ENCODE measurements at places on chromosomes 1 and 21. TPM values are rescaled to one million over a fixed set of nuclear protein-coding genes. Genes with fewer than 3 reads are reported as not detected.

CELA3B gene
- total RNA-seq = not detected

GPR157 gene
- 4.5 TPM for total RNA-seq

TRAF3IP3 gene
- total RNA-seq = 158 TPM

GBP6 gene
- 0.11 TPM for total RNA-seq

- no peak for DNase-seq
These were observed 32.0 kb downstream of the VANGL2 start for GRCh38 chr1:160432371-160432786.

DNA sequence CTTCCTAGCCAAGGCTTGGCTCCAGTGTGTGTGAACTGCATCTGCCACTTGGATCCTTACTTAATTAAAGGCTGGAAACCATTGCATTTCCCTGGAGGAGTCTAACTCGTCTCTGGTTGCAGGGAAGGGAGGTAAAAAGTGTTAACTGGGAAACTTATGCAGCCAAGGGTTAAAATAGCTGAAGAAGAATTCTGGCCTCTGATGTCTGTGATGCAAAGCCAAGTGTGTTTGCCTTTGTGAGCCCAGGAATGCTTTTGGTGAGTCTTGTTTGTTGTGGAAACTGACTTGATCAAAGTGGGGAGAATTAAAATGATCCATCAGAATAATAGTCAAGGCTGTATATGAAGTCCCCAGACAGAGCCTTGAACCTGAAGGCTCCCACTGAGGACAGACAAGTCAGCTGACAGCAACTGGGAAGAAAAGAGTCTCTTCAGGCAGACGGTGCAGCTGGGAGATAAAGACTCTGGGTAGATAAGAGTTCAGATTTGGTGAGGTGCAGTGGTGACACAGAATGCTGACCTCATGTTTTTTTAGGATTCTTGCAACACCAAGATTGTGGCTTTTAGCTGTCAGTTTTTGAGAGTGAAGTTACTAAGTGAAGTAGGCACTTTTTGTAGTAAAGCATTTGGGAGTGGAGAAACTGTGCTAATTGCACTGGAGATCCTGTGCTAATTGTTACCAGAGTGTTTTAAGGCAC, 59.5 kb upstream of the WLS start:
- no peak for DNase-seq

GRCh38 chr1:204308023-204308628, 51.6 kb downstream of the PLEKHA6 start:
- DNase-seq = no peak

Measured in activated naive CD4-positive, alpha-beta T cell treated with anti-CD3 and anti-CD28 coated beads, Interleukin-2, amount 50 U/mL, for 72 hours (primary cell).